Activated CD8-positive, alpha-beta memory T cell treated with anti-CD3 and anti-CD28 coated beads for 1 hour (primary cell): ENCODE measurements at places on chromosomes 4 and X.

- no peak for DNase-seq
These were observed 2022.3 kb downstream of the ARAP2 start for GRCh38 chr4:34221986-34222385.

- DNase-seq = no peak
These were observed 13.4 kb upstream of the ZCCHC18 start for GRCh38 chrX:104098919-104099318.

DNA sequence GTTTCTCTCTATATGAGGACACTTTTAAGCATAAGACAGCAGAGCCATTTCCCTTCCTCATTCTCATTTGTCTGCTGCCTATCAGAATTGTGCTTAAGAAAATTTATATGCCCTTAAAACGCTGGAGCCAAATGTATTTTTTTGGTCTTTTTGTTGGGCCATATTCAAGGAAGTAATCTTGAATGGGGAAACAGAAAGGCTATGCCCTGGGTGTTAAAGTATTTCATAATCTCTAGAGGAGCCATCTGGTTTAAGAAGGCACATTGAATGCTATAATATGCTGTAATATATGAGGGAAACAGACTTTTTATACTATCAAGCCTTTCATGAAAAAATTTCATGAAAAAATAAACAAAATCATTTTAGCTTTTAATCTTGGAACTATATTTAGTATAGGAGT, 4.3 kb downstream of the DMD start:
- DNase-seq = no peak

DNA sequence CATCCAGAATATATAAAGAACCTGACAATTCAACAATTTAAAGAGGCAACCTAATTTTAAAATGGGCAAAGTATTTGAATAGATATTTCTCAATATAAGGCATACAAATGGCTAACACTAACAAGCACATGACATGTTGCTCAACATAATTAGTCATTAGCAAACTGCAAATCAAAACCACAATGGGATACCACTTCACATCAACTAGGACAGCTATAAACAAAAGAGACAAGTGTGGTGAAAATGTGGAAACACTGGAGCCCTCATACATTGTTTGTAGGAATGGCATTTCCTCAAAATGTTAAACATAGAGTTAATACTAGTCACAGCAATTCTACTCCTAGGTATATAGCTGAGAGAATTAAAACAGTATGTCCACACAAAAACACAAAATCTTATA, 96.7 kb downstream of the CORIN start:
- no peak for DNase-seq

GRCh38 chr4:137422666-137423065, 109.6 kb downstream of the PCDH18 start:
- DNase-seq = no peak
